ENCODE measurements at places on chromosomes 3 and 15. TPM values are rescaled to one million over a fixed set of nuclear protein-coding genes. Genes with fewer than 3 reads are reported as not detected.

PRR20G gene
- total RNA-seq: not detected

ALDH1L1 gene
- 32.5 TPM for total RNA-seq

COL6A5 gene
- total RNA-seq: not detected

GRCh38 chr3:177934001-177934891 is 602.0 kb upstream of the KCNMB2 start:
- H3K27ac ChIP-seq: peak overlapping the region; percentile 9
- H3K36me3 ChIP-seq: no peaks in the 10 kb centered on the region
- H3K4me1 ChIP-seq: no peaks in the 10 kb centered on the region
- peak; percentile 68 for DNase-seq

GRCh38 chr3:45991341-45991740 is 4.3 kb downstream of the FYCO1 start:
- no peaks in the 10 kb centered on the region for H3K36me3 ChIP-seq
- H3K27ac ChIP-seq: peak overlapping the region; percentile 97
- H3K4me1 ChIP-seq: peaks cover 88% of the 10 kb centered on the region
